ENCODE measurements at places on chromosomes 1 and 21.

- no peak for DNase-seq
Measured at GRCh38 chr1:84946631-84947030, 50.3 kb downstream of the MCOLN2 start.

DNA sequence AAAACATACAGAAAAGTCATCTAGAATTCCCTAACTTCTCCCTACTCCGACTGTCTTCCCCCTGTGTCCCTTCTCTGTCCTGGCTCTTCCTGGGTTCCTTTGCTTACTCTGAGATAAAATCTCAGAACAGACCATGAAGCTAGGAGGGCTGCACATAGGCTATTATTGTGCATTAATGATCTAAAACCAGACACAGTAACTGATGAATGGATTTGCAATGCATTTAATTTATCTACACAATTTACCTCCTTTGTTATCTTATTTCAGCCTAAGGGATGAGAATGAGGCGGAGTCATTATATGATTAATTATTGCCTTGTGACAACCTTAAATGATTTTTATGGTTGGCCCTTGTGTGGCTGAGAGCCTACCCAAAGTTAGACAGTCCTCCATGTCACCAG is 14.5 kb downstream of the RHOU start:
- DNase-seq: no peak

DNA sequence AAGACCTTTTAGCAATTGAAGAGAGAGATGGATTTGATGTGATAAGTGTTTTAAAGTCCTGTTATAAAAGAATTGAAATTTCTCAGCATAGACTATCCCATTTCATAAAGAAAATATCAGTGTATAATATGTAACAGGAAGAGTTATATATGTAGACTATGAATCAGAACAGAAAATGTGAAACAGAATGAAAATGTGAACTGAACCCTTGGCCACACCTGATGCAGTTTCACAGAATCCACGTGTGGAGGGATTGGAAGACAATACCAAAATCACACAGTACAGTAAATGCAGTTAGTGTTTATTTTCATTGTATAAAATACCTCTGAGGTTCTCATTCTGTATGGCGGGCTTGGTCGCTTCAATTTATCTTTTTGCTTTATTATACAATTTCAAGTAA is 9.9 kb upstream of the SLAMF1 start:
- DNase-seq: no peak

GRCh38 chr1:147236959-147237791 is 5.3 kb upstream of the CHD1L start:
- no peak for DNase-seq

- no peak for DNase-seq
Measured at GRCh38 chr21:41965461-41966013, 11.7 kb upstream of the C2CD2 start.

DNA sequence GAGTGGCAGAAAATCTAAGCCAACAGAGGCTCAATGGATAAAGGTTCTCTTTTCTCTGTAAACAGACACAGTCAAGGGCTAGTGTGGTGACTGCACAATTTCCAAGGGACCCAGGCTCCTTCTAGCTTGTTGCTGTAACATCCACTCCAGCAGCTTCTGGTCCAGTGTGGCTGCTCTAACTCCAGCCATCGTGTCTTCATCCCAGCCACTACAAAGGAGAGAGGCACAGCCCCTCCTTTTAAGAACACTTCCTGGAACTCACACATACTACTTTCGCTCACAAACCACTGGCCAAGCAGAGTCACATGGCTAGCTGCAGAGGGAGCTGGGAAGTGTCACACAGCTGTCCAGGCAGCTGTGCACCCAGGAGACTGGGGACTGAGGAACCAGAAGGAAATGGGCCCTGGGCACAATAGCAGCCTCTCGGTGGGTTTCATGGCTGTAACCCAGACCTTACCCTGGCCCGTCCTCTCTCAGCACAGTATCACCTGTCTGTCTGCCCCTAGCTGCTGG is 188.6 kb upstream of the VAMP3 start:
- DNase-seq: no peak

DNA sequence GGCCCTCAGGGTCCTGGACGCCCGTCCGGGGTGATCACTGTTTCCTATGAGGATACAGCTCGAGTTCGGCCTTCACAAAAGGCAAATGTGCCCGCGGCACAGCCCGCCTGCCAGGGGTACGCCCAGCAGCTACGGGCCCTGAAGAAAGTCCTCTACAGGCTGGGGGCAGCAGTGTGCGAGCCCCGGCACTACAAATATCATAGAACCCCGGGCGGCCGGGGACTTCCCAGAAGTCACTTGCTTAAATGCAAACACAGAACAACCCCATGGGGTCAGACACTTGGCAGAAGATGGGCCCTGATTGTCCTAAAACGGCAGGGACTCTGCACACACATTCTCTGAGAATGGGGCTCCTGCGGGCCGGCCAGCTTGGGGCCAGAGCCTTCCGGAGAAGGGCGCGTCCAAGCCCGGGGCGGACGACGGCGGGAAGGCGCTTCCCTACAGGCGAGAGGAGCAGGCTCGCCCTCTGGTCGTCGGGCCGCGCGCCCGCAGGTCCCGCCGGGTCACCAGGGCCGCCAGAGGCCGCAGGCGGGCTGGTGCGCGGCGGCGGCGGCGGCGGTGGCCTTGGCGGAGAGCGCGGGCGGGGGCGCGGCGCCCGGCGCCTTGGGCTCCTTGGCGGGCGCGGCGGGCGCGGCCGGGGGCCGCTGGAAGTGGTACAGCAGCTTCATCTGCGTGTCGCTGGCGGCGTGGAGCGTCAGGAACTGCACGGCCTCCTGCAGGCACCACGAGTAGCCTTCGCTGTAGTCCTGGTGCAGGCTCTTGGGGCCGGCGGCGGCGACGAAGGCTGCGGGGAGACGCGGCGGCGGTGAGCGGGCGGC is 888 bp downstream of the HES5 start:
- peak; percentile 72 for DNase-seq

- DNase-seq: peak; percentile 96
Measured at GRCh38 chr1:201154389-201155165, at the start of gene TMEM9. Gene TMEM9, minus strand, starts transcription at chr1:201154474. Its CDS starts 551 bp downstream, at chr1:201153923.

GRCh38 chr1:108000184-108000583 is 35.2 kb upstream of the VAV3 start:
- DNase-seq: no peak

GRCh38 chr1:202590126-202590525 is 120.1 kb downstream of the SYT2 start:
- DNase-seq: no peak

DNA sequence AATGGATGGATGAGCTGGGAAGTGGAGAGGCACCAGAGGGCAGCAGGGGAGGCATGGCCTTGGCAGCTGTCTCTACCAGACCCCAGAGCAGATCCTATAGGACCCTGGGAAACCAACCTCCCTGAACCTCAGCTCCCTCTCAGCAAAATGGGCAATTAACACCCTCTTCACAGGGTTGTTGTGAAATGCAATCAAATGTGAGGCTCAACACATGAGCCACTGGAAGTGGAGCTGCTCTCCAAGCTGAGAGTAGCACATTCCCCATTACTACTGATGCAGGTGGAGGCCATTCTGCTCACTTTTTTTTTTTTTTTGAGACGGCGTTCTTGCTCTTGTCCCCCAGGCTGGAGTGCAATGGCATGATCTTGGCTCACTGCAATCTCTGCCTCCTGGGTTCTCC is 6.5 kb upstream of the SYNC start:
- no peak for DNase-seq

GRCh38 chr1:183505454-183506089 is 33.3 kb downstream of the SMG7 start:
- peak; percentile 33 for DNase-seq

- DNase-seq: no peak
Measured at GRCh38 chr1:22835636-22836319, 125.1 kb downstream of the EPHB2 start.

DNA sequence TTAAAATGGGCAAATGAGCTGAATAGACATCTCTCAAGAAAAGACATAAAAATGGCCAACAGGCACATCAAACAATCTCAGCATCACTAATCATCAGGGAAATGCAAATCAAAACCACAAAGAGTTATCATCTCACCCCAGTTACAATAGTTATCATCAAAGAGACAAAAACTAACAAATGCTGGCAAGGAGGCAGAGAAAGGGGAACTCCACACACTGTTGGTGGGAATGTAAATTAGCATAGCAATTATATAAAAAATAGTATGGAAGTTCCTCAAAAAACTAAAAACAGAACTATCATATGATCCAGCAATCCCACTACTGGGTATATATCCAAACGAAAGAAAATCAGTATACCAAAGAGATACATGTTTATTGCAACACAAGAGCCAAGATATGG is 68.7 kb downstream of the DENND1B start:
- no peak for DNase-seq

GRCh38 chr1:230823426-230823825 is 44.9 kb downstream of the C1orf198 start:
- no peak for DNase-seq

DNA sequence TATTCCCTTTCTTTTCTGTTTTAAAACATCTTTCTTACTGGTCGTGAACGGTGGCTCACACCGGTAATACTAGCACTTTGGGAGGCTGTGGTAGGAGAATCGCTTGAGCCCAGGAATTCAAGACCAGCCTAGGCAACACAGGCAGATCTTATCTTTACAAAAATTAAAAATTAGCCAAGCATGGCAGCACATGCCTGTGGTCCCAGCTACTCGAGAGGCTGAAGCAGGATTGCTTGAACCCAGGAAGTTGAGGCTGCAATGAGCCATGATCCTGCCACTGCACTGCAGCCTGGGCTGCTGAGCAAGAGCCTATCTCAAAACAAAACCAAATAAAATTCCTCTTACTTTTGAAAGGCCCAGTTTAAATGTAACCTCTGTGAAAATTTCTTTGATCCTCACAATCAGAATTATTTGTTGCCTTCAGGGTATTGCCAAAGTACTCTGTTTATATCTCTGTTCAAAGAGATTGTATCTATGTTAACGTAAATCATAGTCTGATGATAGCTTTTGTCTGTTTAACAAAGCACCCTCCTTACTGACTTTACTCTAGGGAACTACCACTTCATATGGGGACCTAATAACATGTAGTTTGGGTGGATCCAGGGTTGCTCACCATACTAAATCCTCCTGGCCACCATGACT is 71.6 kb downstream of the RERE start:
- no peak for DNase-seq

DNA sequence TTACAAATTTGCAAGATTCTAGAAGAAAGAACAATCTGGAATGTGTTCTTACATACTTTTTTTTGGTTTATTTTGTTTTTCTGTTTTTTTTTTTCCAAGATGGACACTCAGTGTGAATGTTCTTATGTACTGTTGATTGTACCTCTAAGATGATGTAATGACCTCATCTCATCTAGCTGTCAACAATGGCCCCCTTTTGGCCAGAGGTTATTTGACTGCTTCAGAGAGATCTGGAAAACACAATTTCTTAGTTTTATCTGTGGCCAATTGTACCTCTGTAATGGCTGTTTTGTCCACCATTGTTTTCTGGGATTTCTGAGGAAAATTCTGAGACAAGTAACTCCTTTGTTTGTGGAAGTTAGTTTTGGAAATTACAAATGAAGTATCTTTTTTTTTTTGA is 38.9 kb downstream of the ST6GALNAC3 start:
- no peak for DNase-seq

DNA sequence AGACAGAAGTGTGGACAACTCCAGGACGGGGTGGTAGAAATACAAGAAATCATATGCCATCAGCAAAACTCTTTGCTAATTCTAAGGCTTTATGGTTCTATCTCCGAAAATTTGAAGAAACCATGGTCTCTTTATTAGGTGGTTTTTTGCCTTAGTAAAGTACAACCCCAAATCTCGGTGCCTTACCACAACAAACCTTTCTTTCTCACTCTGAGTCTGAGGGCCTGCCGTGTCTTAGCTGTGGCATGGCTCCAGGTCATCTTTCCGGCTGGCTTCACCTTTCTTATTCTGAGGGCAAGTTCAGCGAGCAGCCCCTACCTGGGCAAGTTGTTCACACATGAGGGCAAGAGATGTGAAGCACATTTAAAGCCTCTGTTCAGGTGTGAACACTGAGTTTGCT is 280.6 kb downstream of the TTLL7 start:
- no peak for DNase-seq

DNA sequence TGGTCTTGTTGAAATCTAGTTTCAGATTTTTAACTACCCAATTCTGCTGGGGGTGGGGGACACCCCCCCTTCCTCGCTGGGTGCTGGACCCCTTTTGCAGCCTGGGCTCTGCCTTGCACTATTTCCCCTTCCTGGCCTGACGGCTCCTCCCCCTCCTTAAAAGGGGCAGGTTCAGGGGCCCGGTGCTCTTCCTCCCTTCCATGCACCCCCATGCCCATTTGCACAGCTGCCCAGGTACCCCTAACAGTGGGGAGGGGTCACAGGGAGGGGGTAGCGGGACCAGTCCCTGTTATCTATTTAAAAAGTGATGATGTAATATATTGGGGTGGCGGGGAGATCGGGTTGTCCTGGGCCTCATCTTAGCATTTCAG is 15.3 kb downstream of the ZBTB7B start:
- DNase-seq: no peak

All from erythroblast (primary cell).